ENCODE measurements at places on chromosomes 3 and 15. TPM values are rescaled to one million over a fixed set of nuclear protein-coding genes. Genes with fewer than 3 reads are reported as not detected.

TTC23 gene
- 1.6 TPM for total RNA-seq

CTXND1 gene
- not detected for total RNA-seq

SKOR1 gene
- 0.29 TPM for total RNA-seq

GRCh38 chr3:157134620-157135191 is 25.2 kb downstream of the CCNL1 start:
- H3K36me3 ChIP-seq = peaks cover 25% of the 10 kb centered on the region

- peaks cover 78% of the 10 kb centered on the region for H3K36me3 ChIP-seq
- no peak overlapping the region for H3K27ac ChIP-seq
- H3K27me3 ChIP-seq = no peaks in the 10 kb centered on the region
- peaks cover 53% of the 10 kb centered on the region for H3K4me1 ChIP-seq
- H3K4me3 ChIP-seq = no peak overlapping the region
- no peak for DNase-seq
Observed at GRCh38 chr3:17075907-17076306, 191.2 kb downstream of the PLCL2 start.
